Activated T-helper 17 cell treated with anti-CD3 and anti-CD28 coated beads, Interleukin-2, amount 50 U/mL, for 72 hours (primary cell): ENCODE measurements at places on chromosomes 16 and 17.

GRCh38 chr16:9425236-9425635 lies 333.8 kb downstream of the HAPSTR1 start:
- ATAC-seq = no peak

DNA sequence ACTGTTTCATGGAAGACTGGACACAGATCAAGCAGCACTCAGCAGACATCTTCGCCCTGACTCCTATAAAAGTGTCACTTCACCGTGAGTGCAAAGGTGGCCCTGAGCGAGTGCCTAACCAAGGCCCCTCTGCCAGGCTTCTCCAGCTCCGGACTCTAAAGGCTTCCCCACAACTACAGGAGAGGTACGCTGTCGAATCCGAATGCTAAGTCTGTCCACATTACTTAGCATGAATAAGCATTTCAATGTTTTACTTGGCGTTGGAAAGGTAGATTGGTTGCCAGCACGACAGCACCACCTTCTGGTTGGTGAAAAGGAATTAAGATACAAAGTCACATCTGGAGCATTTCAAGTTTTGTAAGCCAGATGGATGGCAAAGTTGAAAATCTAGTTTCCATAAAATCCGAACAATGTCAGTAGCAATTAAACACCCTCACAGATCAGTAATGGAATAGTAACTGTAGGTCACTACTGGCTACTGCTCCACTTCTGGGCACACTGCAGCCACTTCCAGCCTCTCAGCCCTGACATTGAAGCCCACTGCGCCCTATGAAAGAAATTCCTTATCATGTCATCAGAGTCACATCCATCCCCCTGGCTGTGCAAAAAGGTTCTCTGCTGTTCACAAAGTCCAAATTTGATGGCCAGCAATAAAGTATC lies 100.9 kb downstream of the PARN start:
- ATAC-seq = peak; percentile 34

- no peak for ATAC-seq
Measured at GRCh38 chr16:46828943-46829342, 2.0 kb downstream of the C16orf87 start.

GRCh38 chr17:2964831-2965230 lies 98.6 kb downstream of the OR1D5 start:
- no peak for ATAC-seq

GRCh38 chr17:81033535-81034167 lies 1.3 kb upstream of the BAIAP2 start:
- ATAC-seq = no peak

GRCh38 chr17:28842282-28843012 lies at the start of gene FAM222B:
Gene FAM222B, minus strand, starts transcription at chr17:28842790. Its CDS starts 76,123 bp downstream, at chr17:28766667.
- peak; percentile 98 for ATAC-seq
